ENCODE measurements at places on chromosomes 2 and 18.

DNA sequence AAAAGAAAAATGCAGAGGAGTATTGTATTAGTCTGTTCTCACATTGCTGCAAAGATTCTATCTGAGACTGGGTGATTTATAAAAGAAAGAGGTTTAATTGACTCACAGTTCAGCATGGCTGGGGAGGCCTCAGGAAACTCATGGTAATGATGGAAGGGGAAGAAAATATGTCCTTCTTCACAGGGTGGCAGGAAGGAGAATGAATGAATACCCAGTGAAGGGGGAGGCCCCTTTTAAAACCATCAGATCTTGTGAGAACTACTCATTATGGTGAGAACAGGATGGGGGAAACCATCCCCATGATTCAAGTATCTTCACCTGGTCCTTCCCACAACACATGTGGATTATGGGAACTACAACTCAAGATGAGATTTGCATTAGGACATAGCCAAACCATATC is 9.1 kb upstream of the PLCL1 start:
- no peak overlapping the region for H3K27ac ChIP-seq
- no peaks in the 10 kb centered on the region for H3K27me3 ChIP-seq
- H3K36me3 ChIP-seq: no peaks in the 10 kb centered on the region

GRCh38 chr18:23265682-23266399 is 130.6 kb downstream of the CABLES1 start:
- H3K4me1 ChIP-seq: no peaks in the 10 kb centered on the region
- H3K36me3 ChIP-seq: no peaks in the 10 kb centered on the region
- H3K4me3 ChIP-seq: no peak overlapping the region
- no peak for DNase-seq

- H3K27ac ChIP-seq: no peak overlapping the region
- no peak overlapping the region for H3K4me3 ChIP-seq
- no peaks in the 10 kb centered on the region for H3K4me1 ChIP-seq
Measured at GRCh38 chr18:471716-472115, 28.8 kb downstream of the COLEC12 start.

DNA sequence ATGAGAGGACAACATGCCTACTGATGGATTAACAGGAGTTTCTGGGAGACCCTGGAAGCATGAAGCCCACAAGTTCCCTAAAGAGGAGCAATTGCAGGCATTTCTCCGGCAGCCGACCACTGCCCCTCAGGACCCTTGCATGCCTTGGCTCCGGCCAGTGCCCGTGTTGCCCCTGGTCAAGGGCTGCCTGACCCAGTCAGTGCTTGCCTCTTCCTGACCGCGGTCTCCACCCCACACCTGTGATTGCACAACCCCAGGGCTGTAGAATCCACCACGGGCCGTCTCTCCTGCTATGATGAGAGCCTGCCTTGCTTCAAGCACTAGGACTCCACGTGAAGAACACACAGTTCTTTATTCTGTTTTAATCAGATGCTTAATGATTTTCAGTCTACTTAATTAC is 127.5 kb downstream of the GLI2 start:
- no peaks in the 10 kb centered on the region for H3K36me3 ChIP-seq
- no peak for DNase-seq
- peak overlapping the region; percentile 49 for H3K27ac ChIP-seq
- H3K4me1 ChIP-seq: peaks cover 20% of the 10 kb centered on the region
- no peak overlapping the region for H3K4me3 ChIP-seq

DNA sequence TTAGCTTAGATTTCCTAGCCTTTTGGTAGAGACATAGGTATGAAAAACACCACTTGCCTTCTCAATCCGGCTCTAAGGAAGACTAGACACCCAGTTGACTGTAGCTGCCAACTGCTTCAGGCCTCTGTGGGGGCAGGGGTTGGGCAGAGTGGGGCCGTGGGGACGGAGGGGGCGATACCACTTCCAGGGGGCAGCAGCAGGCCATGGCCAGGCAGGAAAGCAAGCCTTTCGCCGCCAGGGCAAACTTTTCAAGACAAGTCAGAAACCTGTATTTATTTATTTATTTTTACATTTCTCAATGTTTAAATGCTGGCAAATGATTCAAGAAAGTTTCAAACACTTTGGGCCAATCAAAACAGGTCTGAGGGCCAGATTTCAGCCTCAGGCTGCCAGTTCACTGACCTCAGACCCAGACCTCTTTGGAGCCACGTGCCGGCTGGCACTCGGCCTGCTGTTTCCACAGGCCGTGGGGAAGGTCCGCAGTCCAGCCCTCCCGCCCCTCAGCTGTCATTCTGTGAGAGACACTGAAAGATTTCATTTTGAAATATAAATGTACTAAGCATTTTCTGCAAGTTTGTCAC is 63.8 kb downstream of the MEX3C start:
- DNase-seq: no peak
- H3K4me1 ChIP-seq: no peaks in the 10 kb centered on the region
- H3K27me3 ChIP-seq: no peaks in the 10 kb centered on the region
- no peaks in the 10 kb centered on the region for H3K36me3 ChIP-seq

DNA sequence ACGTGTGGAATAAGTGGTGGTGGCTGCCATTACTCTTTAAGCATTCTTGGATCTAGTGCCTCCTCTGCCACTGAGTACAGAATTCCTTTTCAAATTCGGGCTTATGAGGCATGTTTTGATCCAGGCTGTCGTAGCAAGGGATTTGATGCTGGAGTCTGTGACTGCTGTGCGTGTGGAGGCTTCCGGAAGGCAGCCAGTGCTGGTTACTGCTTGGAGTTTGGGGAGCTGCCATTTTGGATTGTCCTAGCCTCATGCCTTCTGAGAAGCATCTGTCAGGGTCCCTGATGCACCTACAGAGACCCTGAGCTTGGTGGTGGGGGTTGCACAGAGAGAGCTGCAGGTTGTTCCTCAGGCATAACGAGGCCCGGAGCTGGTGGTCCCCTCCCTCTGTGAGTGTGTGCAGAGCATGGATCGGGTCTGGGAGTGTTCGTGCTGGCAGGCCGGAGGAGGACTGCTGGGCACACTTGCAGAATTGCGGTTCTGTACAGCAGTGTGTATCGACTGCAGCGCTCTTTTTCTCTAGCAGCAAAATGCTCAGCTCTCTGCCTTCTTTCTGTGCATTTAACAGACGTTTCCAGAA is 7.7 kb downstream of the HPCAL1 start:
- no peaks in the 10 kb centered on the region for H3K36me3 ChIP-seq
- H3K27ac ChIP-seq: no peak overlapping the region
- H3K4me1 ChIP-seq: peaks cover 16% of the 10 kb centered on the region
- DNase-seq: no peak
- H3K27me3 ChIP-seq: no peaks in the 10 kb centered on the region
- no peak overlapping the region for H3K4me3 ChIP-seq

DNA sequence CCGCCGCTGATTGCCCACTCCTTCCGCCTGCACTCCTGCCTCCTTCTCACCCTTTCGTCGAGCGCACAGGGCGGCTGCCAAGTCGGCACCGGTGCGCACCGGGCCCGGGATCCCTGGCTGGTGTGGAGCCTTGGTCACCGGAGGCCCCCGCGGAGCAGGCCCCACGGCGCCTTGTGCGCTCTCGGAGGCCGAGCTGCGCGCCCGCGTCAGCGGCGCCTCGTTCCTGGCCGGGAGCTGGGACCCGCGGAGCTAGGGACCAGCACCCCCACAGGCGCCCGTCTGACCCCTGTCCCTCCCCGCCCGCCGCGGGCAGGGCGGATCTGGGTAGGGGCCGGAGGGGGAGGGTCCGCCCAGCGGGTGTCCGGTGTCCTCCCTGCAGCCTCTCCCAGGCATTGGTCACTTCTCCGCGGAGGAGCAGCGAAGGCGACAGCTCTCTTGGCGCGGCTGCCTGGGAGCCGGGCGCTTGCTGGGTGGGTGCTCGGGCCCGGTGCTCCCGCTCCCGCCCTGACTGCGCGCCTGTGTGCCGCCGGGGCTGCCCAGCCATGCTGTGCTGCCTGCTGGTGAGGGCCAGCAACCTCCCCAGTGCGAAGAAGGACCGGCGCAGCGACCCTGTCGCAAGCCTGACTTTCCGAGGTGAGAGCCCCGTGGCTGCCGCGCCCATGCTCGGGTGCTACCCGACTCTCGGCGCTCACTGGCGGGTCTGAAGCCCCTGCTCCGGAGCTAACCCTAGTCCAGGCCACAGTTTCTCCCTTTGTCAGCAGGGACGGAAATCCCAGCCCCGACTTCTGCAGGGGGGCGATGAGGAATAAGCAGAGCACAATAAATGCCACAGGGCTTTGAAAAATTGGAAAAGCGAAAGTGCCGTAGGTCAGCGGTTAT is 13.2 kb downstream of the DYSF start:
- no peak for DNase-seq
- H3K27me3 ChIP-seq: no peaks in the 10 kb centered on the region
- H3K36me3 ChIP-seq: no peaks in the 10 kb centered on the region
- peaks cover 66% of the 10 kb centered on the region for H3K4me1 ChIP-seq
- peak overlapping the region; percentile 68 for H3K4me3 ChIP-seq

DNA sequence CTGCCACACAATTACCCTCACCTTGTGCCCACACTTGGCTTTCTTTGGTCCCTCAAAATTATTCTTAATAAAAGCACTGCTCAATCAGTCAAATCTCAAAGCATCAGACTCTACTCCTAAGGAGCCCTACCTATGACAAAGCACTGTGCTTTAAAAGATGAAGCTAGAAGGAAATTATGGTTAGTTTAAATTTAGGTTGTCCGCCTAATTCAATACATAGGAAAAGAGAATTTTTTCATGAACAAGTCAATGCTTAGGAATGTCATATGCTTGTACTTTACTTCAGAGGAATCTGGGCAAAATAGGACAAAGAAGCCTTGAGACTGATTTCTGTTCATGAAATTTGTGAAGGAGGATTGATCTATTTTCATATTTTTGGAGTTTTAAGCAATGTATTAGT is 726.4 kb upstream of the CDH2 start:
- DNase-seq: no peak
- no peaks in the 10 kb centered on the region for H3K4me1 ChIP-seq
- no peaks in the 10 kb centered on the region for H3K27me3 ChIP-seq
- H3K4me3 ChIP-seq: no peak overlapping the region

DNA sequence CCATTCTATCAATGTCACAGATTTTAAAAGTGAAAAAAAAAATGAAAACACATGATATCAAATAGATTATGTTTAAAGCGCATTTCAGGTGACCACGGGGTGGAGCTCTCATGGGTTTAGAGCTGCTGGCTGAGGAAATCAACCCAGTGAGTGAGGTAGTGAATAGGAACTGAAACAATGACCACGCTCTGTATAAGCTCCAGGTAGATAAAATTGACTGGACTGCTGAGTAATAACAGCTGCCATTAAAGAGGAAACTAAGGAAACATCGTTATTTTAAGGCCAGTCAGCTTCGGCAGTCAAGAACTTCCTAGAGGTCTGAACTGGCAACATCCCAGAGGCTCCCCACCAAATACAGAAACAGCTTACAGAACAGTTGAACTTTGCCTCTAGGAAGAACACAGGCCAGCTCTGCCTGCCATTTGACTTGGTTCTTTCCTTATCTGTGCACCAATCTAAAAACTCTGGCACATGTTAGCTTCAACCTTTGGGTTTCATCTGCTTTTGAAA is 185.9 kb downstream of the PDE1A start:
- H3K36me3 ChIP-seq: no peaks in the 10 kb centered on the region
- no peak for DNase-seq
- no peak overlapping the region for H3K27ac ChIP-seq
- H3K27me3 ChIP-seq: no peaks in the 10 kb centered on the region
- no peaks in the 10 kb centered on the region for H3K4me1 ChIP-seq

- H3K36me3 ChIP-seq: no peaks in the 10 kb centered on the region
- no peak for DNase-seq
- no peaks in the 10 kb centered on the region for H3K4me1 ChIP-seq
- no peak overlapping the region for H3K4me3 ChIP-seq
- no peak overlapping the region for H3K27ac ChIP-seq
Measured at GRCh38 chr2:38274286-38275276, 102.5 kb downstream of the ATL2 start.

DNA sequence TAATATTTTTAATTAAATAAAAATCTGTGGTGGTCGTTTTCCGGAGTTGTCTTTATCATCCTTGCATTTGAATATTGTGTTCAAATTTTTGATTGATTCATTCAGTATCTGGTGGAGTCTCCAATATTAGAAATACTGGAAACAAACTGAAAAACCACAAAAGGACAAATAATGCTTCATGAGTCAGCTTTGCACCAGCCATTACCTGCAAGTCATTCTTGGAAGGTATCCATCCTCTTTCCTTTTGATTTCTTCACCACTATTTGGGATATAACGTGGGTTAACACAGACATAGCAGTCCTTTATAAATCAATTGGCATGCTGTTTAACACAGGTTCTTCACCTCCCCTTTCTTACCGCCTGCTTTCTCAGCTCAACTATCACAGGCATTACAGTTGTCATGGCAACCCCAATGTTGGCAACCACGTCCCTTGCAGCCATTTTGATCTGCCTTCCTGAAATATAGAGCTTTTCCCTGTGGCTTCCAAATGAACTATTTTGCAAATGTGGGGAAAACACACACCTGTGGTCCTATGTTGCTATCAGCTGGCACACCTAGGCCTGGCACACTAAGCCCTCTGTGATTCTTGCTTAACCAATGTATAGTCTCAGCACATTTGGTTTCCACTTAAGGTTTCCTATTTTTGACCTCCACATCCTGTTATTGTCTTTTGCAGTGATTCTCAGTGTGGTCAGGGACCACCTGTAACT is 6.5 kb downstream of the CTLA4 start:
- no peak for DNase-seq
- H3K36me3 ChIP-seq: no peaks in the 10 kb centered on the region
- no peaks in the 10 kb centered on the region for H3K4me1 ChIP-seq

- H3K36me3 ChIP-seq: no peaks in the 10 kb centered on the region
- H3K4me1 ChIP-seq: no peaks in the 10 kb centered on the region
- no peak overlapping the region for H3K4me3 ChIP-seq
Measured at GRCh38 chr2:223270548-223270947, 218.6 kb downstream of the KCNE4 start.

DNA sequence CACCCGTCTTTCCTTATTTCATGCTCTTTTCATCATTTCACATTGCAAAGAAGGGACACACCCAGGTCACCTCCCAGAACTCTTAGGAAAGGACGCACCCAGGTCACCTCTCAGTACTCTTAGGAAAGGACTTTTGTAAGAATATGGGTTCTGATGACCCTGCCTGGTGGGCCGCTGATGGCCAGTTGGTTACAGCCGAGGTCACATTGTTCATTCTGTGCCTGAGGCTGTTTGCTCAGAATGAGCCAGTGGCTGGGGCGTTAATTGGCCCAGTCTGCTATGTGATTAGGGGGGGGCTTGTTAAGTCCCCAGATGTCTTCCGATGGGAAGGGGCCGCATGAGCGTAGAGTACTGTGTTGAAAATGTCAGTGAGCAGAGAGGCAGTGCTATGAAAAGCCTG is 9.4 kb downstream of the MLPH start:
- no peak for DNase-seq
- H3K4me1 ChIP-seq: no peaks in the 10 kb centered on the region
- no peaks in the 10 kb centered on the region for H3K27me3 ChIP-seq
- peaks cover 12% of the 10 kb centered on the region for H3K36me3 ChIP-seq
- H3K27ac ChIP-seq: no peak overlapping the region

DNA sequence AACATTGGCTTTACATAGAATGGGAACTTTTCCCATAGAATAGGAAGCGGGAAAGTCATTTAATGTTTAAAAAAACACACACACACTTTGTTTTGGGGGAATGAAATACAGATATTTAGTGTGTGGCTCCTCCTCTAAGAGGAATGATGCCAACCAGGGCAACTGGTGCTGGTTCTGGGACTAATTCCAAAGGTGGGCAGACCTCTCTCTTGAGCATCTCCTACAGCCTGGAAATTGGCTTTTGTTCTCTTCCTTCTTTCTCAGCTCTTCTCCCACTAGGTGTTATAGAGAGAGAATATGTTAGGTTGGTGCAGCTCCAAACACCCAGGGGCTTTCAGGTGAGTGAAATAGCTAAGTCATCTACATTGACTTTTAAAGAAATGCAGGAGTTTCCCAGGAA is 190.1 kb downstream of the RAD51AP2 start:
- no peak overlapping the region for H3K4me3 ChIP-seq
- no peaks in the 10 kb centered on the region for H3K27me3 ChIP-seq
- DNase-seq: no peak
- no peaks in the 10 kb centered on the region for H3K4me1 ChIP-seq
- no peaks in the 10 kb centered on the region for H3K36me3 ChIP-seq
